Dorsolateral prefrontal cortex (tissue), 122 donors: ENCODE measurements at places on chromosomes 7 and 10.

DNA sequence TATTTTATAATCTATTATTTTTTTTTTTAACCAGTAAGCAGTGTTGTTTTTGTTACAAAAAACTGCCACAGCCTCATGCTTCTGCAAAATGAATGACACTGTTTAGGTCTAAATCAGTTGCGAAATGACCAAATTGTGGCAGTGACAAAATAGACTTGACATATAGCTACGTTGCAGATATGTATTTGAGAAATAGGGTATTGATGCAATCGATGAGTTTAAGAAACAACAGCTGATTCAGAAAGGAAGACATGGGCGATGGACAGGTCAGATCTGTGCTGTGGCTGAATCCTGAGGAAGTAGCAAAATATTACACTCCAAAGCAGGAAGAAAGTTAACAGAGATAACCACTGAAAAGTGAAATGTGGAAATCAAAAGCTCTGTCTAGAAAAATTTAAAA lies 89.0 kb upstream of the STEAP4 start:
- DNase-seq, result no peak

DNA sequence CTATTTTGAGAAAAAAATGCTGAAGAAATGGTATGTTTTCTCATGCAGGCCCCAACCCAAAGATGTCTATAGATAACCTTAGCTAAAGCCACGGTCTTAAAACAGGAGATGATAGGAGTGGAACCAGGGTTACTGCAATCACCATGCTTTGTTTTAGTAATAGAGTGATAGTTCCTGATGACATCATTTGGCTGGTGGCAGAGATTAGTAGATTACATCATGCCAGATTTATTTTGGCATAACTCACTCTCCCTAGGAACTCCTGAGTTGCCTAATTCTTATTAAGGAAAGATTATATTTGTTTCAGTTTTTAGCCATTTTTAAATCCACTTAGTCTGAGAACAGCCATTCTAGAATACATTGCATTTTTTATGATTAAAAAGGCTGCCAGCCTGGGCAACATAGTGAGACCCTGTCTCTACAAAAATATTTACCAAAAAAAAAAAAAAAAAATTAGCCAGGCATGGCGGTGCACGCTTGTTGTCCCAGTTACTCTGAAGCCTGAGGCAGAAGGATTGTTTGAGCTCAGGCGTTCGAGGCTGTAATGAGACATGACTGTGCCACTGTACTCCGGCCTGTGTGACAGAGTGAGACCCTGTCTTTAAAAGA lies 17.8 kb downstream of the ENO4 start:
- no peak for DNase-seq

DNA sequence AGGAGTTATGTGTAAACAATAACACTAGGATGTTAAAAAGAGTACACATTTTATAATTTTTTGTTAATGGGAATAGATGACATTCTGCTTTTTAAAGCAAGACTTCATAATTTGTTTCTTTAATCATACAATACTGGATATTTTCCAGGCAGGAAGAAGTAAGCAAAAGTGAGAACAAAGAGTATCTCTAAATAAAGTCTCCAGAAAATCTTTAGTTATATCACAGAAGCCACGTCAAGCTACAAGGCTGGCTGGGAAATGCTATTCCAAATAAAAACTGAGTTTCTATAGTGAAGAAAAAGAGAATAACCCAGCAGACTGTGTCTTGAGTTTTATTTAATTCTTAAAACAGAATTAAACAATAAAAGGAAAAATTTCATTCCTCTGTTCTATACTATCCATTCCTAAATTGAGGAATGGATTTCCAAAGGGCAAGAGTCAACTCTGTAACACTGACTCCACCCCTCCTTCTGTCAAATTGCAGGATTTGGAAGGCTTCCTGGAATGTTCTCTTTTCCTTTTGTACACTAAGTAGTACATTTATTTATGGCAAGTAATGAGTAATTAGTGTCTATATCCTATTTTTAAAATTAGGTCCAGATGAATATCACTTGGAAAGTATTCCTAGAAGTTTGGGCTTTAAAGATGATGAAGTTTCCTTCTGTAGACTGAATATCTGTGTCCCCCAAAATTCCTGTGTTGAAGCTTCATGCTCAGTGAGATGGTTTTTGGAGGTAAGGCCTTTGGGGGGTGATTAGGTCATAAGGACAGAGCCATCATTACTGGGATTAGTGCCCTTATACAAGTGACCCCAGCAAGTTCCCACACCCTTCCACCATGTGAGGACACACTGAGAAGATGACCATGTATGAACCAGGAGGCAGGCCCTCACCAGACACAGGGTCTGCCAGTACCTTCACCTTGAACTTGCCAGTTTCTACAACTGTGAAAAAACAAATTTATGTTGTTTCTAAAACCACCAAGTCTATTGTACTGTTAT lies 290.9 kb downstream of the CRPPA start:
- no peak for DNase-seq

DNA sequence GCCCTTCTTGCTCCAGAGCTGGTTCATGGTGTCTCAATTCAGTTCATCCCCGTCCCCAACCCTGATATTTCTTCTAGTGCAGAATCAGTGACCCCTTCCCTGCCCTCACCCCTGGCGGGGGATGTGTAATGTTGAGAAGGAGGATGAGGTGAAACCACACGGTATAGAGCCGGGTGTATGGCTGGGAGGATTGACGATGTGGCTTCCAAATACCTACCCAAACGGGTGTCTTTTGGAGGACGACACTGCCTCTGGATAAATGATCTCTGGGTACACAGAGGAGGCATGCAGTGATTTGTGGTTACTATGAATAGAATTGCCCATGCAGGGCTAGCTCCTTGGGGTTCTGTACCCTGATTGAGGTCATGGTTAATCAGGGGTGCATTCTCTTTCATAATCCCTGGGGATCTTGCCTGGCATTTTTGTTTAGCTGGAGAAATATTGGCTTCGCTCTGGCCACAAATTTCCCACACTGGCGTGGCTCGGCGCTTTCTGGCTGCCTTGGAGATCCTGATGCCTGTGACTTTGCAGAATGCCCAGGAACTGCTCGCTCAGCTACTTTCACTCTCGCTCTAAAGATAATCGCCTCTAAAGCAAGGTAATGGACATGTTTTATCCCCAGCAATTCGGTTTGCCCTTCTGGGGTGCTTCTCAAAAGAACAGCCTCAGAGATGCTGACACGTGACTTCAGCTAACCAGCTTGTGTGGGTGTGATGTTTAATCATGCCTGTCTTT lies 89.2 kb downstream of the RBM20 start:
- DNase-seq, result no peak

- DNase-seq, result no peak
Observed at GRCh38 chr7:100432053-100432452, 2.4 kb downstream of the MEPCE start.

DNA sequence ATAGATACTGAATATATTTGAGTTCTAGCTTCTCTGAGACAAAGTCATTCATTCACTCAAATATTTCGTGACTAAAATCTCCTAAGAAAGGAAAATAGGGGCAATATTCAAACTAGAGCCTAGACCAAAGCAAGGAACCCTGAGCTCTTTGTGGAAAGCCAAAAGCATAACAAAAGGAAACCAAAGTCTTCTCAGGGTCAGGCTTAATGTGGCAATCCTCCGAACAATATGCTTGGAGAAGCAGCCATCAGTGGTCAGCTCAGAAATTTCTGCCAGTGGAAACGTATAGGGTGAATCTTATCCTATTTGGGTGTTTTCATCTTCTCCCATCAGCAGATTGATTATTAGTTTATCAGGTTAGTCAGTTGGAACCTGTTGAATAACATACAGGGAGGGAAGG lies 151.3 kb upstream of the SLC13A1 start:
- no peak for DNase-seq

- DNase-seq, result no peak
Observed at GRCh38 chr7:25527665-25528170, 299.4 kb upstream of the NPVF start.

GRCh38 chr10:103890194-103890658 lies 27.8 kb downstream of the STN1 start:
- no peak for DNase-seq
